Keratinocyte (primary cell): ENCODE measurements at places on chromosomes 11 and 22.

DNA sequence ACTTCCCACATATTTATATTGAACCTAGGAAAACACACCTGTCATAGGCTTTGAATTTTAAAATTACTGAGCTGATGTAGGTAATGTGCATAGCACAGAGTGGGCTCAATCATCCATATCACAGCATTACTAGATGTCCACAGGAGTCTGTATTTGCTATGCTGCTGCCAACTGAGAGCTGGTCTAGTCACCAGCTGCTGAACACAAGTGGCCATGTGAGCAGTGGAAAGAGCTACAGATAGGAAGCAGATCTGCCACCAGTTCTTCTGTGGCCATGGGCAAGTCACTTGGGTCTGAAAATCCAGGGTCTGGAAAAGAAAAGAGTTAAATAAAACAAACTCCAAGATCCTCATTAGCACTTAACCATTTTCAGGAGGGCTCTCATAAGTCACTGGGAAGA is 91.8 kb downstream of the APIP start:
- DNase-seq: no peak

GRCh38 chr11:68666849-68667248 is 17.5 kb upstream of the GAL start:
- no peak for DNase-seq

GRCh38 chr11:69351460-69351859 is 57.5 kb downstream of the MYEOV start:
- no peak for DNase-seq

- no peak for DNase-seq
Observed at GRCh38 chr11:79139900-79140299, 300.9 kb downstream of the TENM4 start.

- DNase-seq: no peak
Observed at GRCh38 chr11:62140304-62141110, 16.7 kb downstream of the INCENP start.

DNA sequence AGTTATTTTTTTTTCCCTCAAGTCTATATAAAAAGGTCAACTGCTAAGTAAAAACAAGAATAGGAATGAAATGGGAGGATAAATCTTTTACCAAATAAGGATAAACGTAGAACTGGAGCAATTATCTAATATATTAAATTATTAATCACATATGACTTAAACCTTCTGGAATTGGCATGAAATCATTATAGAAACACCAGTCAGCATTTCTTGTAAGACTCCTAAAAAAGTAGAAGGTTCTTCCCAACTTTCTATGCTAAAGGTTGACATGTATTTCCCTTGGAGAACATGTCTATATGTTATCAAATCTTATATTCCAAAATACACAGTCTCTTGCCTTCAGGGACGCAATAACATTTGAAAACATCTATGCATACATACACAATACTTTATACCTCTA is 143.2 kb downstream of the SBF2 start:
- no peak for DNase-seq

DNA sequence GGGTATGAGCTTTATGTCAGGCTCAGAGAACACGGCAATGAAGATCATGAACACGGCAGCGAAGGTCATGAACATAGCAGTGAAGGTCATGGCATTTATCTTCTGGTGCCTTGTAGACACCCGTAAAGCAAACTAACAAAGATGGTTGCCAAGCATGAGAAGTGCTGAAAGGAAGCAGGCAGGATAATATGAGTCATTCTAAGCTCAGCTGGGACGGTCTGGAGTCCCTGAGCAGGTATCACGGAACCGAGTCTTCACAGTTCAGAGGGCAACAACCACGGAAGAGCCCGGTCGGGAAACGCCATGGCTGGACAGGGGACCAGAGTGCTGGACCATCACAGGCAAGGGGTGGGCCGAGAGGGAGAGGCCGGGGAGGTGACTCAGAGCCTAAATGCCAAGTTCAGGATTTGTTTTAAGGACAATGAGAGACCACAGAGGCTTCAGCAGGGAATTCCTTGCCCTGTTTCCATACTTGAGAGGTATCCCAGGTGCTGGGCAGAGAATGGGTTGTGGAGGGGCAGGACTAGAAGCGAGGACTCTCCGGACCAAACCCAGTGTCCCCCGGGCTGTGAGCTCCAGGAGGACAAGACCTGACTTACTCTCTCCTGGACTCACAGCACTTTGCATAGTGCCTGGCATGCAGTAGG is 13.1 kb upstream of the MS4A10 start:
- no peak for DNase-seq

DNA sequence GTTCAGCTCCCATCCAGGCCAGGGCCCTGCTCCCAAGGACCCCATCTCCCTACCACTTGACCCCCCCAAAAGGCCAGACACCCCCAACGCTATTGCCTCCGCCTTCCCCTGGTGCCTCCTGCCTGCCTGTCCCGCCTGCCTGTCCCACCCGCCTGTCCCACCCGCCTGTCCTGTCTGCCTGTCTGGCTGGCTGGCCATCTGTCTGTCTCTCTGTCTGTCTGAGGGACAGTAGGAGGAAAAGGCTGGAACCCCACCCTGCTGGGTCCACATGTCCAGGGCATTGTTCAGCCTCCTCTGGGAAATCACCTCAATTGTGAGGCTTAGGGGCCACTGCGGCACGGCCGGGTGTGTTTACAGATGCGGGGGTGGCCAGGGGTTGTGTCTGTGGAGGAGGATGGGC is 25.3 kb upstream of the CBX7 start:
- DNase-seq: no peak

GRCh38 chr11:118884875-118885274 is 1.2 kb downstream of the CXCR5 start:
- no peak for DNase-seq

DNA sequence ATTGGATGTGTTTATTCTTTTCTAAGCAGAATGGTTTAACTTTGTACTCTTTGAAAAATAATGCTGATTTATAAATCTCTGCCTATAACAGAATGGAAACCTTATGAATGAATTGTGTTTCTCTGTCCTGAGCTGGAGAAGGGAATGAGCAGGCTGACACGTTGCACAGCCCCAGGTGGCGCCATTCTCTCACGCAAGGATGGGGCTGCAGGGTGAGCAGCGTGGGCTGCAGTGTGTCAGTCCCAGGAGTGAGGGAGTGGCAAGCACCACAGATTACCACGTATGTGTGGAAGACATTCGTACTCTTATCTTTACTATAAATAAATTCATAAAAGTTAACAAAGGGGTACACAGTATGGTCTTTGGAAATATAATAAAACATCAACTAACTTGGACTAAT is 33.4 kb downstream of the FDX1 start:
- no peak for DNase-seq

DNA sequence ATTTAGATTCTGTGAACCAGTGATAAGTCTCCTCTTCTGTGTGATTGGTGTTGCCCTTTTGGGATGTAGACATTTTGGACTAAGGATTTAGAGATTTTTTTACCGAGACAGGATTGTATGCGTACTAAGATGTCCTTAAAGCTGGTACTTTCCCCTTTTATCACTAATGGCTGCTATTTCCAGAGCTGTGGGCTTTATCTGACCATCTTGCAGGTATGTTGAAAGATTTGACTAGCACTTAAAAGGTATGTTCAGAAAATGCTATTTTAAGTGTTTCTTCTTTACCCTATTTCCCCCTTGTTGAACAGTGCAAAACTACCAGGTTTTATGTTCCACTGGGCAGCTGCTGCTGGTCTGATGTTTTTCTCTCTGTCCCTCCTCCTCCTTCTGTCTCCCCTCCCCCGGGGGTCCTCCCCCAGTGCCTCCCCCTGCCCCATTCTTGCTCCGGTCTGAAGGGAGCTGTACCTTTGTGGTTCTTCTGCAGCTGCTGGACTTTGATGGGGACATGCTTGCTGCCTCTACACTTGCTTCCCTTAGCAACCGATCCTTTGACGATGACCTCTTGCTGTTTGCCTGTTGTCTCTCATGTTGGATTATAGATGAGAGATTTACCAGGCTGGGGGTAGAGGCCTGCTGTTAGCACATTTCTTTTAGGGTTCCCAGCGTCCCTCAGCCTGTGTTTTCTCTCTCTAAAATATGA is 59.6 kb downstream of the ZNRF3 start:
- DNase-seq: no peak

DNA sequence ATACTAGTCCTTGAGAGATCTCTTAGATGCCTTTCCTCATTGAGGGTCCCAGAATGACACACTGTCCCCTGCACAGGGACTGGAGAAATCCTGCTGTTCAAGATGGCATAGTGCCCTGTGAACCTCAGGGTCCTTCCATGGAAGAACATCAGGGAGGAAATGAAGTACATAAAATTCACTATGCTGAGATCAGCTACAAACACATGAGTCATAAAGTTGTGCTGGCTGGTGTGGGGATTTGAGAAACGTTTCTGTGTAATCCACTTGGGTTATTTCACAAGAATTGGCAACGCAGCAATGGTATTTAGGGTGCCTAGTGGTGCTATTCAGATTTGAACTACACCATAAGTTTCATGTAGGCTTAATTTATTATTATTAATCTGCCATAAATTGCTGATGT is 174.4 kb downstream of the MAML2 start:
- no peak for DNase-seq

- DNase-seq: no peak
Observed at GRCh38 chr11:26093206-26093605, 238.7 kb upstream of the ANO3 start.

GRCh38 chr11:8008212-8008611 is 21.1 kb downstream of the EIF3F start:
- DNase-seq: no peak

GRCh38 chr11:28529540-28530410 is 421.6 kb downstream of the METTL15 start:
- no peak for DNase-seq

DNA sequence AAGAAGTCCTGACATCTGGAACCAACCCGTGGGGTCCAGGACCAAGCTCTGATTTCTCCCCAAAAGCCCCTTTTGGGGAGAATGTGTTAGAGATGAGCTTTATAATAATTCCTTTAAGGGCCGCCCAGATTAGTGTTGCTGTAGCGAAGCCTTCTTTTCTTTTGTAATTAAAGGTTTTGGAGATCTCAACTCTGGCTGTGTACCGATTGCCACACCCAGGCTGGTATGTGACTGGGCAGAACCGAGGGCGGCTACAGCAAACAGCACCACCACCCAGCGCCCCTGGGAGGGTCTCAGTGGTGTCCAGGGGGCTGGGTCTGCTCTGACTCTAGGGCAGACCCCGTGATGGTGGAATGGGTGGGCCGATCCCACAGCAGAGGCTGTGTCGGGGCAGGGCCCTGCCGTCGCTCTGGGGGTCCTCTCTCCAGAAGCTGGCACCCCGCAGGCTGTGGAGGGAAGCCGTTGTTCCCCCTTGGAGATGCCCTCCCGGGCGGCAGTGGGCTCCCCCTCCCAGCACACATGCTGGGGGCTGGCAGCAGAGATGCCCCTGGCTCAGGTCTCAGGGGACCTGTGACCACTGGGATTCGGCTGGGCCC is 31.0 kb downstream of the TPCN2 start:
- no peak for DNase-seq

- DNase-seq: no peak
Observed at GRCh38 chr22:24523873-24524272, 28.7 kb downstream of the UPB1 start.

DNA sequence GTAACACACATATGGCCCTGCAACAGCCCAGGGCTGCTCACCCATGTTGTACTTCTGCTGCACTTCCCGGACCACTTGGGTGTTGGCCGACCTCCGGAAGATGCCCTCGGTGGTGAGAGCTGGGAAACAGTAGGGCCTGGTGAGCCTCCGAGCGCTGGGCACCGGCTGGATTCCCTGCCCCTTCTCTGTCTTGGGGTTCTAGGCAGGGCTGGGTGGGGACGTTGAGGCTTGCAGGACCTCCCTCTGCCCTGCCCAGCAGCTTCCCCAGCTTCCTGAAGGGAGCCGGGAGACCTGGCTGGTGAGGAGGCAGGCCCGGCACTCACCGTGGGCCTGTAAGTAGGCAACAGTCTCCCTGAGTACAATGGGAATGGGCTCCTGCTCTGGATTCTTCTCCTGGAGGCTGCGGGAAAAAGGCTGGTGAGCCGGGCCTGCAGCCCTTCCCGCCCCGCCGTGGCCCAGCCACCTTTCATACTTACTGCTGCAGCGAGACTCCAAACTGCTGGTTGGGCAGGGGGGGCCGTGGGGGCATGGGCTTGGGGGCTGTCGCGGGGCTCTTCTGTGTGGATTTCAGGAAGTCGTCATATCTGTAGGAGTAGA is 20.2 kb downstream of the ARHGAP1 start:
- DNase-seq: no peak

GRCh38 chr11:121563900-121564822 is 111.4 kb upstream of the SORL1-AS1 start:
- DNase-seq: no peak

DNA sequence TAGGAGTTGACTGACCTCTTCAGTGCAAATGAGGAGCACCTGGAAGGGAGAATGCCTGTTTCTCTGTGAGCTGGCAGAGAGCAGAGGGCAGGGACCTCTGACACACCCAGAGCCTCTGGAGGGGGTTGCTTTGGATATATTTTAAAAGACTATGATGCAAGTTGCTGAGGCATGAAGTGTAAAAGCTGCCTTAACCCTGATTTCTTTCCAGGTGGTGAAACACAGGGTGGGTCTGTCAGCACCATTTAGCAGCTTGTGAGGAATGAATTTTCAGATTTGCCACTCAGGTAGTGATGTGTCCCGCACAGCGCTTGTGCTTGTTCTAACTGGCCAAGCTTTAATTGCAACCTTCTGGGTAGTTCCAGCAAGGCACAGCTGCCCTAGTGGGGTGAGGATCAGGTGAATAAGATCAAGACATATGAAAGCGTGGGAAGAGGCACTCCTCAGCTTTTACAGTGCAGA is 90.2 kb downstream of the SWAP70 start:
- DNase-seq: peak; percentile 80

DNA sequence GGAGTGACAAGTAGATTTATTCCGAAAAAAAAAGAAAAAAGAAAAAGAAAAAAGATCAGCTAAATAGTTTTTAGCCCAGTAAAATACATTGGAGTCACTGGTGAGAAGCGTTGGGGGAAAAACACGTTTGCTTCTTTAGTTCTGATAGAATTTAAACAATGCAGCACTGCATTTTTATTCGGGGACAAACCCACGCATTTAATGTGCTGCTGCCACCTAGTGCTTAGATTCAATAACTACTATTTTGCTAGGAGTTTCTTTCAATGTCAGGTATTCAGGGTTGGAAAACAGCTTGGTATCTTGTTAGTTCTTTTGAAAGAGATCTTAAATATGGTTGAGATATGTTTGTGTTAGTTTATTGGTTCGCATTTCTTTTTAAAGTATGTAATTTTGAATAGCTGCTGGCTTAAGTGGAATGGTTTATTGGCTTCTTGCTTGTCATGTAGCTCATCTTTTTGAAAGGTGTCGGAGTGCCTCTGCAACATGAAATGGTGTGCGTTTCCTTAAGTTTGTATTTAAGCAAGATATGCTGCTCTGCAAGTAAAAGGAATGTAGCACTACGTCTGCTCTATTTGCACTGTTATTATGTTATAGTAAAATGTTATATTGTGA is 41.9 kb downstream of the SVIP start:
- no peak for DNase-seq
